ENCODE measurements at places on chromosomes 7 and 10. TPM values are rescaled to one million over a fixed set of nuclear protein-coding genes. Genes with fewer than 3 reads are reported as not detected.

The CCDC6 gene
- total RNA-seq: 47.5 TPM

GRCh38 chr7:134339475-134339874 lies 22.7 kb upstream of the SLC35B4 start:
- no peak overlapping the region for H3K4me3 ChIP-seq
- peaks cover 9% of the 10 kb centered on the region for H3K27me3 ChIP-seq
- no peak overlapping the region for H3K27ac ChIP-seq
- no peak for DNase-seq
- H3K4me1 ChIP-seq: no peaks in the 10 kb centered on the region

- H3K27me3 ChIP-seq: no peaks in the 10 kb centered on the region
- no peak overlapping the region for H3K27ac ChIP-seq
Observed at GRCh38 chr10:102791754-102792395, 45.3 kb downstream of the CYP17A1 start.

- no peak for DNase-seq
- peaks cover 7% of the 10 kb centered on the region for H3K4me1 ChIP-seq
- no peak overlapping the region for H3K27ac ChIP-seq
- peaks cover 65% of the 10 kb centered on the region for H3K27me3 ChIP-seq
- H3K4me3 ChIP-seq: no peak overlapping the region
- H3K36me3 ChIP-seq: no peaks in the 10 kb centered on the region
Observed at GRCh38 chr7:26856176-26856985, 8.0 kb downstream of the SKAP2 start.

GRCh38 chr7:70434376-70434775 lies 697.6 kb upstream of the GALNT17 start:
- H3K27me3 ChIP-seq: no peaks in the 10 kb centered on the region
- H3K4me1 ChIP-seq: peaks cover 3% of the 10 kb centered on the region
- H3K36me3 ChIP-seq: no peaks in the 10 kb centered on the region
- H3K27ac ChIP-seq: no peak overlapping the region

GRCh38 chr7:105831824-105832535 lies 44.4 kb downstream of the ATXN7L1 start:
- no peaks in the 10 kb centered on the region for H3K36me3 ChIP-seq
- no peak for DNase-seq
- H3K27me3 ChIP-seq: no peaks in the 10 kb centered on the region
